ENCODE measurements at places on chromosomes 6 and 20.

- no peaks in the 10 kb centered on the region for H3K4me1 ChIP-seq
- DNase-seq = no peak
- H3K27me3 ChIP-seq = no peaks in the 10 kb centered on the region
- no peak overlapping the region for H3K4me3 ChIP-seq
- no peak overlapping the region for H3K27ac ChIP-seq
Observed at GRCh38 chr6:169320013-169320412, 66.4 kb upstream of the THBS2 start.

- H3K27ac ChIP-seq = no peak overlapping the region
- DNase-seq = no peak
- H3K4me3 ChIP-seq = no peak overlapping the region
- no peaks in the 10 kb centered on the region for H3K36me3 ChIP-seq
- no peaks in the 10 kb centered on the region for H3K27me3 ChIP-seq
Observed at GRCh38 chr6:72683797-72684196, 61.9 kb downstream of the KCNQ5 start.

- H3K36me3 ChIP-seq = no peaks in the 10 kb centered on the region
- H3K4me1 ChIP-seq = peaks cover 99% of the 10 kb centered on the region
- H3K27ac ChIP-seq = no peak overlapping the region
Observed at GRCh38 chr6:111740506-111740905, 132.7 kb downstream of the FYN start.

DNA sequence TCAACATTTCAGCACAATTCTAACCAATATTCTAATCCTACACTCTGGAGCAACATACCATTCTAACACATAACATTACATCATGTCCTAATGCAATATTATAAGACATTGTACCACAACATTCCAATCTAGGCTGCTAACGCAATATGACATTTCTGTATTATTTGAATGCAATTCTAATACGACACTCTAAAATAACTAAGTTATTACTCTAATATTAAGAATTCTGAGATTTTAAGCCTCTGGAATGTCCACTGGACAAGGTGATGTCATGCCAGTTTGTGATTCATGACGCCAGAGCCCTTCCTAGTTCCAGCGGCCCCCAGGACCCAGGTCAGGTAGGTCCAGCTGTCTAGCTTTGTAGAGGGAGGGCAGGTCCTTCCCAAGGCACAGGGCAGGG, 69.7 kb upstream of the SIRPA start:
- H3K4me3 ChIP-seq = no peak overlapping the region
- H3K27me3 ChIP-seq = no peaks in the 10 kb centered on the region
- H3K27ac ChIP-seq = no peak overlapping the region
- no peak for DNase-seq

DNA sequence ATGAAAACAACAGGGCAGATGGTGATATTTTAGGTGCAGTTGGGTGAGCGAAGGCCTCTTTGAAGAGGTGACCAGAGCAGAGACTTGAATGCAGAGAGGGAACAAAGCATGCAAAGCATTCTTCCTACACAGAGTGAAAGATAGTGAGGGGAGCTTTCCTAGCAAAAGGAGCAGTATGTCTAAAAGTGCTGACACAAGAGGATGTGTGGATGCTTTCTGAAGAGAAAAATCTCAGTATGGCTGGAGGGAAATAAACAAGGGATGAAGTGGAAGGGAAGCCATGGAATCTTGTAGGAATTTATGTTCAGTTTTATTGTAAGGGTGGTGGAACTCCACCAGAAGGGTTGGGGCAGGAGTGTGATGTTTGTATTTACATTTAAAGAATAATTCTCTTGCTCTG, 128.6 kb downstream of the F13A1 start:
- no peak overlapping the region for H3K4me3 ChIP-seq
- H3K4me1 ChIP-seq = no peaks in the 10 kb centered on the region
- H3K27me3 ChIP-seq = no peaks in the 10 kb centered on the region
- no peak for DNase-seq
- no peaks in the 10 kb centered on the region for H3K36me3 ChIP-seq
